ENCODE measurements at places on chromosomes 6 and 20.

GRCh38 chr6:151179321-151179720 is 60.4 kb upstream of the AKAP12 start:
- no peak for DNase-seq

DNA sequence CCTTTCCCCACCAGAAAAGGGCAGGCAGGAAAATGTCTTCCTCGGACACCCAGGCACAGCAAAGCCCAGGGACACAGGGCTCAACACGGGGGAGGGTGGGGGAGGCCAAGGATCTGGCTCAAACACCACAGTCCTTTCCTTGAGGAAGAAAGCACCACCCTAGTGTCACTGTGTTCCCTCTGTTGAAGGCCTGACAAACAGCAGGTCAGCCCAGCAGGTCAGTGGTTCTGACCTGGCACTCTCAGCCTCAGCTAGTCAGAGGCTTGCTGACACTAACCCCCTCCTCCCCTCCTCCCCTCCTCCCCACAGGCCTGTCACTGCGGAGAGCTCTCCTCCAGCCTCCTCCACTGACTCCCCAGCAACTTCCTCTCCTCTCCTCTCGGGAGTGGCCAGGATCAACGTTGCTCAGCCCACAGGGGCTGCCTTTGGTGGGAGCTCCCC is 239.6 kb downstream of the LRFN2 start:
- DNase-seq: no peak

DNA sequence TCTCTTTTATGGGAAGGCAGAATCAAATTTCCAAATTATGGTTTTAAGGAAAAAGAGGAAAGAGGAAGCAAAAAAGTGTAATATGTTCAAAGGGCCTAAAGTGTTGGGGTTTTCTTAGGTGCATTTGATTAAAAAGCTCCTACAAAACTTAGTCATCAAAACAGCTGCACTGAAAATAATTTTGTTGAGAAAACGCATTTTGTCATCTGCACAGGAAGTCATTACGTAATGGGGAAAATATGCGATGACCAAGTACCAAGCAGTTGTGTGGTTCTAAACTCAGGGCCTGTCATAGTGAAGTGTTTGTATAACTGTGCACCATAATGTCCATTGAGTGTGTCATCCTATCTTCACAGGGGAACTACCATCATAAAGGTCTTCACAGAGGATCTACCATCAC is 15.6 kb downstream of the HAO1 start:
- DNase-seq: peak; percentile 18

- DNase-seq: no peak
These were observed 13.1 kb upstream of the TCP11 start for GRCh38 chr6:35154262-35154661.

DNA sequence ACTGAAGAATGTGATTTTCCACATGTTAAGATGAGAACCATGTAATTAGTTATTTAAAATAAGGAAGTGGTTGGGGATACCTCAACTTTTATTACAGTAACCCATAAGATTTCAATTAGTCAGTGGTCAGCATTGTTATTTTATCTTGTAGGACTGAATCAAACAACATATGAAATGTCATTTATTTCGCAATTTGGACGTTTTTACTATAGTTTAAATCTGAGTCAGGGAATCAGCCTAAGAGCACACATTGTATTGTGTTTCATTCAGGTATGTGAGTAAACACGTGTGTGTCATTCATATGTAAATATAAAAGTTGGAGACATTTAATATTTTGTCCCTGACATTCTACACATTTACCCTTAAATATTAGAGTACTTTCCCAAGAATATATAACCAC is 1418.7 kb downstream of the GRIK2 start:
- DNase-seq: no peak

DNA sequence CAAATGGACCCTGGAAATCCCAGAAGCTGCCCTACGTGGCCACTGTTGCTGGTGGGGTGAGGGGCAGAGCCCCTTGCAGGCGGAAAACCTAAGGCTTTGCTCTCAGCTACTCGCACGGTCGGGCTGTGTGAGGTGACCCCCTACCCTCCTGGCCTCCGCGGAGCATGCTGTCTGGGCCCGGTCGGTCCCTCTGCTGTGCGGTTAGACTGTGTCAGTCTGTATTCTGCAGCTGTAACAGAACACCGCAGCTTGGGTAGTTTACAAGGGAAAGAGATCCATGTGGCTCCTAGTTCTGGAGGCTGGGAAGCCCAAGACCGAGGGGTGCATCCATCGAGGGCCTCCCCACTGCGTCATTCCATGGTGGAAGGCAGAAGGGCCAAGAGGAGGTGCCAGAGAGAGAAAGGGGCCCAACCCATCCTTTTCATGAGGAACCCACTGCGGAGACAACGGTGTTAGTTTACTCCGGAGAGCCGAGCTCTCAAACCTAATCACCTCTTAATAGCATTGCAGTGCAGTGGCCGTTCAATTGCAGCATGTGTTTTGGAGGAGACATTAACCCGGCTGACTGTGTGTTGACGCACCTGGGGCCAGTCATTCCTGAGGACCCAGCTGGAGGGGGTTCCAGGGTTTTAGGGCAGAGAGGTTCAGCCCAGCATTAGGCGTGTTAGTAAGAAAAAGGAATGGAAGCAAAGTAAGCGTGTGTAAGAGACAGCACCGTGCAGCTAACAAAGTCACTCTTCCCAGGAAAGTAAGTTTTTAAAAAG is 18.3 kb downstream of the COL9A3 start:
- DNase-seq: peak; percentile 25

- DNase-seq: no peak
These were observed 16.5 kb upstream of the SH3BGRL2 start for GRCh38 chr6:79614326-79615305.

DNA sequence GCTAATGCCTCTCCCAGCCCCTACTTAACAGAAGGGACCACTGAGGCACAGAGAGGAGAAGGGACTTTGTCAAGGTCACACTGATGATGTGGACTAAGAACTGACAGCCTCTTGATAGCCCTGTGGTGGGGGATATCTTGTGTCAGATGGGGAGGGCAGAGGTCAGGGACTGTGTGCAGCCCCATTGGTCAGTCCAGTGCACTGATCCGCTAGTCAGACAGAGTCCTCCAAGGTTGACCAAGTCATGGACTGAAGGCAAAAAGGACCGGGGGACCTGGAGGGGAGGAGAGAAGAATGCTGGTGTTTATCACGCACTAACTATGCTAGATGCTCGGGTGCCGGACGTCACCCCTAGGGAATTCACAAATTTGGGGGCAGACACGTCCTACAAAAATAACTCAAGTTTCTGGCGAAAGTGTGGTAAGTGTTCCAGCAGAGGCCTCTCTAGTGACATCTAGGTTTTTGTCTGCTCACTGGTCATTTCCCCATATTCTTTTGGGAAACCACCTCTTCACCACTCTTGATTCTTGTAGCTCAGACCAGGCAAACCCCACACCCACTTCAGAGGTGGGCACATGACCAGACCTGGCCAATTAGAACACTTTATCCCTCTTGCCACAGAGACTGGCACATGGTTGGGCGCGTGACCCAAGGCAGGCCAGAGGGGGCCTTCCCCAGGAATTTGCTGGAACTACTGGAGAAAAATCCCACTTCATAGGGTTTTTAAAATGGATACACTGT is 21.0 kb downstream of the TCF15 start:
- DNase-seq: no peak

DNA sequence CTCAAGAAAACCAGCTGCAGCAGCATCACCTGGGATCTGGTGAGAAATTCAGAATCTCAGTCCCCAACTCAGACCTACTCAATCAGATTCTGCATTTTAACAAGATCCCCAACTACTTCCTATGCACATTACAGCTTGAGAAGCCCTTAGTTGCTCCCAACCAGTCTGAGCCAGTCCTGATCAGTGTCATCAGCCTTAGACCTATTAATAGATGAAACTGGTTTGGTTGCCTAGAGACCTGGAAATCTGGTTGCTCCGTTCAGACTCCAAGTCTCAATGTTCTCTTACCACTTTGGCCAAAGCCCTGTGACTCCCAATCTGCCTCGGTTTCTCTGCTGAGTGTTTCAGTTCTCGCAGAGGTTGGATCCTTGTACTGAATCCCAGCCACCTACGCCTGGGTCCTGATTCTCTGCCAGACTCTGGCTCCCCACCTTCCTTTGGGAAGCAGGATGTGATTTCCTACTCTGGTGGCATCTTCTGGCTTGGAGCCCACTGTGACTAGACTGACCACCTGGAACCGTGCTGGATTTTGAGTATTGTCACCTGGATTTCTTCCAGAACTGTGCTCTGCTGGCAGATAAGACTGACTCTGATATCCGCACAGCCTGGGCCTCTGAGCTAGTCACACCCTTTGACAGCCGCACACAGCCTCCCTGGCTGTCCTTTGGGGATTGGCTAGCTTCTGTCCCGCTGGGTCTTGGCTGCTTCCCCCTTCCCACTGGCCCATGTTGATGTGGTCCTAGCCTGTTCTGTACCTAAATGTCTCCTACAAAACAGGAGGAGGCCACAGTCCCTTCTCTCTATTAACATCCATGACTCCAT is 20.3 kb upstream of the ATXN1 start:
- DNase-seq: no peak

- DNase-seq: no peak
These were observed 20.6 kb downstream of the ENPP3 start for GRCh38 chr6:131657630-131658111.

DNA sequence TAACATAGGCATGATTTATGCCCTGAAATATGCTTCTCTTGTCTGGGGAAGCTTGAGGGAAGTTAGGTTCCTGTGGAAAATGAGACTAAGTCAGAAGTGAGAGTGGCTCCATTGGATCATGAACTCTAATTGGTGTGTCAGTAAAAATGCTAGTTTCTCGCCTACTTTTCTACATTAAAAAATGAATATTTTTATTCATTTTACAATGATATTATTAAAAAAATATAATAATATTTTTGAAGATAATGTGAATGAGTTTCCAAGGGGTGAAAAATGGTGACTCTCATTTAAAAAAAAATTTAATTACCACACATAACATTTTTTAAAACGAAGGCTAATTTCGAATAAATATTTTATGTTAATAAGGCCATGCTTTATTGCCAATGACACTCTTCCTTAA is 84.2 kb downstream of the HIVEP1 start:
- DNase-seq: no peak

- no peak for DNase-seq
These were observed 36.3 kb upstream of the FAM83D start for GRCh38 chr20:38889792-38890496.

- DNase-seq: no peak
These were observed 96.2 kb downstream of the SNX5 start for GRCh38 chr20:17872434-17872833.

GRCh38 chr6:32692019-32692418 is 25.6 kb upstream of the HLA-DQB1 start:
- DNase-seq: peak; percentile 5

DNA sequence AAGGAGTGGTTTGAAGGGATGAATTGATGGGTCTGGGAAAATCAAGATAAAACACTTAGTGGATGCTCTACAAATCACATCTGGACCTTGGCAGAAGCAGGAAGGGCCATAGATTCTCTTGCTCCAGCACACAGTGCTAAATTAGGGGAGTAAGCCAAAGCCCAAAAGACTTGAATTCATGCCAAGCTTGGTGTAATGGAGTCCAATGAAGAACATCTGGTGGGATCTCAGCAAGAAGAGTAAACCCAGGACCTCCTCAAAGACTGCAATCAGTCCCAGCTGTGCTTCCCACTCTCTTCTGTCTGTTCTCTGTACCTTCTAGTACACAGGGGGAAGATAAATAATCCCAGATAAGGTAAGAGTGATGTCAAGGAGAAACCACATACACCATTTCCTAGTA is 683.4 kb downstream of the RNF144B start:
- DNase-seq: no peak

DNA sequence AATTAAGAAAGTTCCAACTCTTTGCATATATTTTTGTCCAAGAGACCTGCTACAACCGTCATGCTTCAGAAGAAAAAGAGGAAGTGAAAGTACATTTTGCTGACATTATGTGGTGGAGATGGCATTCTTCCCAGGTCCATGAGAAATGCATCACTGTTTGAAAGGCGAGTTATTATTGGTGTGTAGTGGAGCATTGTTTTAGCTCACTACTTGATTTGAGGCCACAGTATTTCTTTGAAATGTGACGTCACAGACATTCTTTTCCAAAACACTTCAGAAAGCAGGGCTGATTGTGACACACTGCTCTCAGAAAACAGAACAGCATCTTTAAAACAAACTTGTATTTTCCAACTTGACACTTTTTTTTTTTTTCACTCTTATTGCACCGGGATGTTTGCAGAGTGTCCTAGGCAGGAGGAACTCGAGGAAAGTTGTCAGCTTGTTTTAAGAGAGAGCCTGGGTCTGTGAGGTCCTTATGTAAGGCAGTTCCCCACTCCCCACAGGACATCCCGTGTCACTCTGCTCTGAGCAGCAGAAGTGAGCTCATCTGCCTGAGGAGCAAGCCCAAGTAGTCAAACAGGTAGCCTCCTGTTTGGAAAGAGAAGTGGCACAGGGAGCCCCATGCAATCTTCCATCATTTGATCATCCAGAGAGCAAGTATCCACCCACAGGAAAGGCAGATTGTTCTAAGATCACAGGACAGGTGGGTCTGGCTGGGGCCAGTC is 1.1 kb downstream of the SPTLC3 start:
- no peak for DNase-seq

DNA sequence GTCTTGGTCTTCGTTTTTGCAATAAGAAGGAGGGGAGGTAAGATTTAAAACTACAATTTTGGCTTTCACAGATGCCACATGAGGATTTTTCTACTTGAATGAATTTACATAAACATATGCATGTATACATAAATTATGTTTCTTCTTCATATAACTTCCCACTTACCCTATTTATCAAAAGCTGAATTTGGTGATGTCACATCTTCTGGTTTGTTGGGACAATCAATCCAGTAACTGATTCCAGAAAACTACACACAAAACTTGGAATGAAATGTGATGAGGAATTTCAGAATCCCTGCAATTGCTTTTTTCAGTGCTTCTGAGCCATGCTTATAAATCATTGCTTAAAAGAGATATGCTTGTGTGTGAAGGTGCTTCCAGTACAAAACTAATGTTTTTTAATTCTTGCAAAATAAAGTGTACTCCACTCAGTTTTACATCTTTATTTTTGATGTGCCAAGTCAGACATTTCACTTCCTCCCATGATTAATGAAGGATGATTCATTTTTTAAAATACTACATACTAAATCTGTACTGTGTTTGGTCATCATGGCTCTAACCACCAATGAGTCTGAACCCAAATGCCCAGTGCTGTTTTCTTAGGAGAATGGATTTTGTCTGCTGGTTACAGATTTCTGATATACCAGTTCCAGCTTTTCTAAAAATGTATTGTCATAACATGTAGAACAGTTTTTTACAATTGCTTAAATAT is 32.1 kb upstream of the RIN2 start:
- DNase-seq: no peak
